CD4-positive, alpha-beta memory T cell (primary cell): ENCODE measurements at places on chromosomes 12 and 14. TPM values are rescaled to one million over a fixed set of nuclear protein-coding genes. Genes with fewer than 3 reads are reported as not detected.

DNA sequence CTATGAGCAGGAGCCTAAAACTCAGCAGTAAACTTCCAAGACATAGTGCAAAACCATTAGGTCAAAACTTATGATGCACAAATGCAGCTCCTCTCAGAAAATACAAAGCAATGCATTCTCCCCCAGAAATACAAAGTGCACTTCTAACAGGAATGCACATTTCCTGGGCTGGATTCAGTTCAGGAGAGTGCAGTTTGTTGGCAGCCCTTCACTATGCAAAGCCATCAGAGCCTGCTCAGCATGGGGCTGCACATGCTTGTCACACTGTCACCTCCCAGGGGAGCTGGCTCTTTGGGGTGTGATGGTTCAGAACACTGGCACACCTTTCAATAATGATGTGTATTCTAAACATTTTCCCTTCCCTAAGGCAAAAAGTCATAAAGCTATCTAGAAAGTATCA lies 110.4 kb downstream of the KCNK10 start:
- DNase-seq, result no peak

- no peak for DNase-seq
Observed at GRCh38 chr12:20549108-20549719, 145.9 kb upstream of the SLCO1C1 start.

The KRT85 gene
- polyA plus RNA-seq, result not detected

The PCED1B gene
- 46.6 TPM for polyA plus RNA-seq

The KRT73 gene
- polyA plus RNA-seq, result 1.3 TPM

The TAS2R9 gene
- polyA plus RNA-seq, result not detected

The GLI1 gene
- not detected for polyA plus RNA-seq
